ENCODE measurements at places on chromosomes 6 and 20.

DNA sequence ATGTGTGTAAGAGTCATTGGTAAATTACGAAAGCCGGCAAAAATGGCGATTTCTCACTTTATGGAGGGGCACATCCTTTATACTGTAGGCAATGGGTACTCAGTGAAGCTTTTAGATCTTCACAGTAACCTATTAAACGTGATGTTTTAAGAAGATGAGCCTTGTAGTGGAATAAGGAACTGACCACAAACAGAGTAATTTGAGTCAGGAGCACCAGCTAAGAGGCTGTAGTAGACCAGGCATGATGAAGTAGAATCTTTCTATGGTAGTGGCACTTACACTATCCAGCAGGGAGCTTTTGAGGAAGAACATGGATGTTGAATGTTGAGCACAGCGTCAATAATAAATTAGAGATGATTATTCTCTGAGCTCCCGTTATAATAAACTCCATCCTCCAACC lies 65.9 kb downstream of the HIVEP2 start:
- DNase-seq = no peak

- DNase-seq = no peak
Measured at GRCh38 chr20:32506721-32507120, 78.4 kb downstream of the NOL4L start.

DNA sequence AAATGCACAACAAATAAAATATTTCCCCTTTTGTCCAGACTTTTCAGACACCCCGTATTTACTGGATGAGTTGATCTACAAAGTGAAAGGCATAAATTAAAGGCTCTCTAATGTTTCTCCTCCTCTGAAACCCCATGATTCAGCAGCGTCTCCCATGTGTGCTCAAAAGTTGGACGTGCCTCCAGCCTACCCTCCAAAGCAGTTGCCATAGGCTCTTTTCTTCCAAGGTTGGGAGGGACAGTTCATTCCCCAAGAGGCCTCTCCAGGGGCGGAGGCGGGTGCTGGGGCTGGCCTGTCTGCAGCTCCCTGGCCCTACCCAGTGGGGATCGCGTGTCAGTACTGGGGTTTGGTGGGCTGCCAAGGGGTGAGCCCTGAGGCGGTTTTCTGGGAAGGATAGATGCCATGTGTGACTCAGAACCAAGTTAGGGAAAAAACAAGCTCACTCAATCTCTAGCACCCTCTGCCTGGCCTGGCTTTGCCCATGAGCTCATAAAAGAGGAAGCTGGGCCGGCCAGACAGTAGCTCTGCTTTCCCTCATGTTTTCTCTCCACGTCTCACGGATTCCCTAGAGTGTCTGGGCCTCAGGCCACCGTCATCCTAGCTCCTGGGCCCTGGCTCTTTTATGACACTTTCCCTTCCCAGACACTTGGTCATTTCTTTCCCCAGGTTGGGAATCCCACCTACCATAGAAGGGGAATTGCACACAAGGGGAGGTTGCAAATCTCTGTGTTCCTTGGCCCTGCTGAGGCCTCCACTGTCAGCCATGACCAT lies 8.0 kb upstream of the IER3 start:
- DNase-seq = no peak

DNA sequence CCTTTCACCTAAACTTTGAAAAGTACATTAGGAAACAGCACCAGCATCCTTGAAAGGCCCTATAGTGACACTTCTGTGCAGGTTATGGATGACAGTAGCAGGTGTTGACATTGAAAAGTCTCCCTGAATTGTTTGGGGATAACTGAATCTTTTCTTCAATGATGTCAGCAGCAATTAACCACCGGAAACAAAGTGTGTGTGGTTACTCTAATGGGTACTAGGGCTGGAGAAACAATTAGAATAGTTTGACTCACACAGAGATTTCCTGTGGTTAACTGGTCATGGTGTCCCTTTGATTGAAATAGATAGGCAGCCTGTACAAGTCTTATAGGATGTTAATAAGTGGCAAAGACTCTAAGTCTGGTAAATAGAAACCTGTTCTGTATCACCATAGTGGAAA lies 189.1 kb downstream of the TBX18 start:
- no peak for DNase-seq

- DNase-seq = no peak
Measured at GRCh38 chr20:59940956-59941294, 736 bp downstream of the FAM217B start.

GRCh38 chr6:148945301-148946021 lies 198.6 kb downstream of the UST start:
- DNase-seq = no peak

DNA sequence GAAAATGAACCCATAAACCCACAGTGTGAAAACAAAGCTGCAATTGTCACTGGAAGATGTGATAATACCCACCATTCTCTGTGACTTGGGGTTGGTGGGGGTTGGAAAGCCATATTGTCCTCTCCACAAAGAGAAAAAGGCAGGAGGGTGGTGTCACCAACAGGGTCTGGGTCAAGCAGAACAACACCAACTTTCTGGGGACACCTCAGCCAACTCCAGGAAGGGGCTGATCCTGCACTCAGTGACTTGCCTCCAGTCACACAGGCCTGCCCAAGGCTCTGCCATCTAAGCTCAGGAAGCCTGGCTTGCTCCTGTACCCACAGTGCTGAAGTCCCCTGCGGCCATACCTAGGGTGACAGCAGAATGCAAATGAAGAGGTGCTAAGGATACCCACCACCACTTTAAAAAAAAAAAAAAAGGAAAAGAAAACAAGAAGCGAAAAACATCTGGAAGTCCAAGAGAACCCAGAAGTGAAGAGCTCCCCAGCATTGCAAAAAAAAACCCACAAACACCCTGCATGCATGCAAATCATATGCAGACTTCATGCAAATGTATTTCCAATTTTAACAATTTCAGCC lies 110.6 kb downstream of the PREX1 start:
- no peak for DNase-seq

DNA sequence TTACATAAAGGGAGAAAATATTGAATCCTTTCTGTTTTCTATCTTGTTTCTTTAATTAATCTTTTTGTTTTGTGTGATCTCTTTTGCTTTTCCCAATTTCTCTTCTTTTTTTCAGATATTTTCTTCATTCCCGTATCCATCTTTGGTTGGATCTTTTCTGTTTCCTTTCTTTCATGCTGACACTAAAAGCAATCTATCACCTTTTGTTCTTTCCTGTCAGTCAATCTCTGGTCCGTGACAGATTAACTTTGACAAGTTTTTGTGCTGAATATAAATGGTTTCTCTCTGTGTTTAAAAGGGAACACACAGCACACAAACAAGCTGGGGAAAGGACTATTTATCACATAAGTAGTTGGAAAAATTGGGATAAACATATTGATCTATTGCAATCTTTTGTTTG lies 162.8 kb downstream of the GRM1 start:
- no peak for DNase-seq

DNA sequence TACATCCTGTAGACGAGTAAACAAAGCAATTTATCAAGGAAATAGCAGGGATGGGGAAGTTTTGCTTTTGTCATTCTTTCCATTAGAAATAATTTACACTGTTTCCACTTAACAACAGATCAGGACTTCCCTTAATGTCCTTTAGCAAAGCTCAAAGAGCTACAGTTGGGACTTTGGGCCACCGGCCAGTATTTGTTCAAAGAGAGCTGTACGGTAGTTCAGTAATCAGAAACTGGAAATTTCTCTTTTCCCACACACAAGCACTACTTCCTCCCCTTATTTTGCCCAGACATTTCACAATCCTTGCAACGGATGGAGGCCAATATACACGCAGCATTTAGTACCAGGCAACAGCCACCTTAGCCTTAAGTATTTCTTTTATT lies 12.1 kb upstream of the HINT3 start:
- no peak for DNase-seq

DNA sequence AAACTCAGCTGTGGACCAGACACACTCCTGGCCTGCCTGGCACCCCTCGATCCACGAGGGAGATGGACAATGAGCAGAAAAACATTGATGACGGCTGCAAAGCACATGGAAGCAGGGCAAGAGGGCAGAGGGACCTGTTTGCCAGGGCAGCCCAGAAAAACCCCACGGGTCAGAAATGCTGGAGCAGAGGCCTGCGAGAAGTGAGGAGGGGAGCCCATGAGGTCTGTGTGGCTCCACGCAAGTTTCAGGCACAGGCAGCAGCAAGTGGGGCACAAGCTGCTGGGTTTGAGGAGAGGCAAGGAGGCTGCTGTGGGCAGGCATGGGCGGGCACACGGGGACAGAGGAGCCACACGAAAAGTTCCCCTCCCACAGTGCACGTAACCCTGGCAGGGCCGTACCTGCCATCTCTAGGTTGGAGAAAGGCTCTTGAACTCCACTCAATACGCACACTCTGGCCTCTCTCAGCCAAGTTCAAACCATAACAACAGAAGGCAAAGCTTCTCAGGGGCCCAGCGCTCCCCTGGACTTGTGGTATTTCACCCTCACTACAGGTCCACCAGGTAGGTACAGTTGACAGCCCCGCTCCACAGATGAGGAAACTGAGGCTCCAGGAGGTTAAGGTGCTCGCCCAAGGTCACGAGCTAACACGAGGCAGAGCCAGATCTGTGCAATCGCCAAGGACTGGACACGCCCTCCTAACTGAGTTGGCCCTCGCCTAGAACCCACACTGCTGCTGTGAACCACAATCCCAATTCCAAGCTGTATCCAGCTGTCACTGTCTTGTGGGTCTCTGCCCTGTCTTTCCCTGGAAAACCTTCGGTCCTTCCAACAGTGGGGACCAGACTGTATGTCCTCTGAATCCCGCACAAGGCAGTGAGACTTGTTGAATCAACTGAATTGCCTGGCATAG lies 108.2 kb downstream of the NOL4L start:
- no peak for DNase-seq

- no peak for DNase-seq
Measured at GRCh38 chr6:70834520-70834919, 122.3 kb downstream of the B3GAT2 start.

DNA sequence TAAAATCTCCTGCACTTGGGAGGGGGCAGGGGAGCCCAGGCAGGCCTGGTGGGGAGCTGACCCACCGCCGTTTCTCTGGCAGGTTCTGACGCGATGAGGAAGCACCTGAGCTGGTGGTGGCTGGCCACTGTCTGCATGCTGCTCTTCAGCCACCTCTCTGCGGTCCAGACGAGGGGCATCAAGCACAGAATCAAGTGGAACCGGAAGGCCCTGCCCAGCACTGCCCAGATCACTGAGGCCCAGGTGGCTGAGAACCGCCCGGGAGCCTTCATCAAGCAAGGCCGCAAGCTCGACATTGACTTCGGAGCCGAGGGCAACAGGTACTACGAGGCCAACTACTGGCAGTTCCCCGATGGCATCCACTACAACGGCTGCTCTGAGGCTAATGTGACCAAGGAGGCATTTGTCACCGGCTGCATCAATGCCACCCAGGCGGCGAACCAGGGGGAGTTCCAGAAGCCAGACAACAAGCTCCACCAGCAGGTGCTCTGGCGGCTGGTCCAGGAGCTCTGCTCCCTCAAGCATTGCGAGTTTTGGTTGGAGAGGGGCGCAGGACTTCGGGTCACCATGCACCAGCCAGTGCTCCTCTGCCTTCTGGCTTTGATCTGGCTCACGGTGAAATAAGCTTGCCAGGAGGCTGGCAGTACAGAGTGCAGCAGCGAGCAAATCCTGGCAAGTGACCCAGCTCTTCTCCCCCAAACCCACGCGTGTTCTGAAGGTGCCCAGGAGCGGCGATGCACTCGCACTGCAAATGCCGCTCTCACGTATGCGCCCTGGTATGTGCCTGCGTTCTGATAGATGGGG lies 3.0 kb downstream of the PRND start:
- DNase-seq = no peak

GRCh38 chr6:34597605-34598353 lies 41.6 kb upstream of the SPDEF start:
- no peak for DNase-seq

DNA sequence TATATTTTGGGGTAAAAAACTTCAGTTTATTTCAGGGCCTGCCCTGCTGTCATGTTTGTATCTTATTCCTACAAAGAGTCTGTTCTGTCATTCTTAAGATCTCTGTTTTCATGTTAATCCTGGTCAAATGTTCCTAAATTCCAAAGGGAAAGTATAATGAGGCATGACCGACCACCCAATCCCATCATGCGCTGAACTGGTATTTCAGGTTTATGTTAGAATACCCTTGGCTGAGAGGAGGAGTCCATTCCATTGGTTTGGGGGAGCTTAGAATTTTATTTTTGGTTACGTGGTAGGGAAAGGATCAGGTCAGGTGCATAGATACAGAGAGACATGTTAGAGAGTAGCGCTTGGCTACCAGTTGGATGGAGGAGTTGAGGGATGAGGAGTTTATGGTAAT lies 25.7 kb downstream of the CFAP61 start:
- DNase-seq = no peak

DNA sequence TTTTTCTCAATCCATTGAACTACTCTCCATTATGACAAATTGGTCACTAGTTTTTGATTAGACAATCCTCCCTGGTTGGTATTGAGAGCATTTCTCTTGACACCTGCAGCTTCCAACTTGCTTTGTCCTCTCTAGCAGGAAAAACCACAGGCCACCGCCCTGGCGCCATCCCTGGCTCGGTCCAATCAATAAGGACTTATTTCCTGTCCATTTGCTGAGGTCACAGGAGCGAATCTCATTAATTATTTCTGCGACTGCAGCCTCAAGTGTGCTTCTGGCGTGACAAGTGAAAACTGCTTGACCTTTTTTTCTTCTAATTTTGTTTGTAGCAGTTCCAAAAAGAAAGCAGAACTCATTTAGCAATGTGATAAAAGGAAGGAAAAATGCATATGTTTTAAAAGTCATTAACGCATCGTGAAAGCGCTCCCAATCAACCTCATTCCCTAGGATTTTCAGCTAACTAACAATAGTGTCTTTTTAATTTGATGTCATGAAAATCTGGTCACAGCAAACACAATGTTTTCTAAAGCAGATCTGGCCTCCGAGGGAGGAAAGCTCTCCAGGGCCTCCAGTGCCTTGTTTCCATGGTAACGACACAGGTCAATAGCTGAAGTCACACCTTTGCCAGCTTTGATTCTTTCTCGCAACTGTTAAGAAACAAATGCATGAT lies 39.0 kb upstream of the BEND3 start:
- DNase-seq = no peak

GRCh38 chr6:53483423-53484353 lies 61.2 kb downstream of the GCLC start:
- DNase-seq = no peak

DNA sequence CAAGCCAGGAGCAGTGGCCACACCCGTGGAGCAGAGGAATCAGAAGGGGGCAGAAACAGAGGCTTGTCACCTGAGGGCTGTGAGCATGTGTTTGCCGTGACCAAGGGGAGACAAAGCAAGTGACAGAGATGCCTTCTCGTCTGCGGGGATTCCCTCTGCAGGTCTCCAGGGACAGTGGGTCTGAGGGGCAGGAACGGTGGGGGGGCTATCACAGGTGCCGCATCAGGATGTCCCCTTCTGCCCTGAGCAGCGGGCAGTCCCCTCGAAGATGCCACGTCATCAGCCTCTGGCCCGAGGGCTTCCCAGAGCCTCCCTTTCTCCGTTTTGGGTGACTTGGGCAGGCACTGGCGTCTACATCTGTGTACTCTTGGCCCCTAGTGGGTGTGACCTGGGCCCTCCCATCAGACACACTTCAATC lies 338.7 kb downstream of the PREX1 start:
- no peak for DNase-seq

- DNase-seq = no peak
Measured at GRCh38 chr20:21049305-21049828, 56.8 kb downstream of the LINC00237 start.

All from central memory CD4-positive, alpha-beta T cell (primary cell).